ENCODE measurements at places on chromosomes 11 and 22.

DNA sequence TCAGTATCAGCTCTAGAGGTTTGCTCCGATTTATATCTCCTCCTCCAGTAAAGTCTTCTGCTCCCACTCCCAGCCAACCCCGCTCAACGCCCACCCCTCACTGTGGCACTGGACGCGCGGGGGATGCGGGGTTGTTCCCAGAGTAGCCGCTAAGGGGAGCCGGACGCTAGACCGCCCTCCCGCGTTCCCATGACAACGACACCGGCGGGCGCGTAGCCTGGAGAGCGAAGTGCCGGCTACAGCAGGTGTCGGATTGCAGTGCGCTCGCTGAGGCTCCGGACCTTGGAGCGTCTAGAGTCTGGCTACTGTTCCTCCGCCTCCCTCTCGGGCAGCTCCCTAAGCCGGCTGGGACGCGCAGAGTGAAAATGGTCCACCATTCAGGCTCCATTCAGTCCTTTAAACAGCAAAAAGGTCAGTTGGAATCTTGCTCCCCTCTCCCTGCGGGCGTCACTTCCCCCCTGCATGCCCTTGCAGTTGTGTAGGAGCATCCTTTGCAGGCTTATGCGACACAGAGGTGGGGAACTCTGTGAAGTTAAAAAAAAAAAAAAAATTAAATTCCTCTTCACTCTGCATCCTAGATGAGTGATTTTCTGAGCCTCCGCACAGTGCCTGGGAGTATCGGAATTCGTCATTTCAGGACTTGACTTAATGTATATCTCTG lies at the start of gene ANO3:
ANO3 (plus strand) TSS at position 220 of the 661 bp plus-strand sequence; CDS start at position 366, 146 bp downstream.
- no peak for DNase-seq

DNA sequence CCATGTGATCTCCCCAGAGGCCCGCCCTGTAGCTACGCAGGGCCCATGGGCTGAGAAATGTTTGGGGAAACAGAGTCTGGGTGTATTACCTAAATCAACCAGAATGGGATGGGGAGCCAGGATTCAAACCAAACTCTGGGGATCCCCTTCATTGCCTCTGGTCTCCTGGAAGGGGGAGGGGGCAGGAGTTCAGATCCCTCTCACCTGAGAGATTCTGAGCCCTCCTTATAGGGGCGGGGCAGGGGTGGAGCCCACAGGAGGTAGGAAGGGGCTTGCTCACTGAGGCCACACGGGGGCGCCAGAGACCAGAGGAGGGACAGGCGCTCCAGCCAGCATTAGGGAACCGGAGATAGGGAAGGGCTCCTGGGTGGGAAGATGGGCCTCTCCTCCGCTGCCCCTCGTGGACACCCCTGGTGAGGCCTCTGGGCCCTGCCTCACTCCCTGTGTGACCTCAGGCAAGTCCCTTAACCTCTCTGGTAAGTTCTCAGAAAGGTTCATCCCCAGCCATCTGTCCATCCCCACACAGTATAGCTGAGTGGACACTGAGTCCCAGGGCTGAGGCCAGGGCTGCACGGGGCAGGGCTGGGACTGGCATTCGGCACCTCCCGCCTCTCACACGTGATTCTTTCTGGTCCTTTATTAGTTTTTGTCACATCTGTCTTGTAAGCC lies 2.7 kb upstream of the CDC42BPG start:
- DNase-seq, result peak; percentile 97

DNA sequence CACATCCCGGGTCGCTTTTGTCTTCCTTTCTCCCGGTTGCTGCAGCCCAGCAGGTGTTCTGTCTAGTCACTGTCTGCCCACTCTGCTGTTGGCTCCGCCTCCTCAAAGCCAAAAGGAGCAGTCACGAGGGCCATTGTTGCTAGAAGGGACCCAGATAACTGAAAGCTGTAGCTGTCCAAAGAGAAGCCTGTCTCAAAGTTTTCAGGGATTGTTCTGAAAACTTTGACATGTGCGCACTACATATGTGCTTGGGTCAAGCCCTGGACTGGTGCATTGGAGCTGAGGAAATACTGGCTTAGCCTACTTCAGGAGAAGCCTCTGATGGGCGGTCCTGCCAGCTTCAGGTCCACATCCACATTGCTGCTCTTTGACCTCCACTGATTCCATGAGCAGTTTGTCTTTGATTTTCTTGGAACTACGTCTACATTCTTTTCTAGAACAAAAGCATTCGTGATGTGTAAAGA lies 8.8 kb upstream of the OR2AT4 start:
- peak; percentile 95 for DNase-seq

DNA sequence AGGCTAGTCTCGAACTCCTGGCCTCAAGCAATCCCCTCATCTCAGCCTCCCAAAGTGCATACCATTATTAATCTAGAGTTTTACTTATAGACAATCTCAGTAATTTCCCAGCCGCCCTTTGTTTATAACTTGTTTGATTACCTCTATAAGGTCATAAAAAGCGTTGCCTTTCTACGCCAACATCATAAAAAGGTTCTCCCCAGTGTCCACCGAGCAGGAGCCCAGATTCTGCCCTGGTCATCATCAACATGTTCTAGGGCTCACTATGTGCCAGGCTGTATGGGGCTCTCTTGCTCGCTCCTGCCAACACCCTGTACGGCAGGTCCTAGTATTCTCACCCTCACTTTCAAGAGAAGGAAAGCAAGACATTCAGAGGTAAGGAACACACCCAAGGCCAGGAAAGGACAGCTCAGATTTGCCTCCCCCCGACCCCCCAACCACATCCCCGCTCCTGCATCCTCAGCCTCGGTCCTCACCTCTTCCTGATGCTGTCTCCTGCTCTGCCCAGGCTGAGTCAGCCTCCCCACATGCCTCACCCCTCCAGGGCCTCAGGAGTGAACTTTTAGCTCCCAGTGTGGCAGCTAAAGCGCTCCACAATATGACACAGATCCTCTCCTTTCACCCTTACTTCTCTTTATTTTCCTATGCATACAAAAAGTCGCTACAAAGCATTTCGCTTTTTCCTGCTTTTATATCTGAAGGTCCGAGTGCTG lies 14.3 kb downstream of the ARFGAP3 start:
- DNase-seq, result no peak

GRCh38 chr11:91244912-91245311 lies 979.7 kb upstream of the FAT3 start:
- DNase-seq, result no peak

DNA sequence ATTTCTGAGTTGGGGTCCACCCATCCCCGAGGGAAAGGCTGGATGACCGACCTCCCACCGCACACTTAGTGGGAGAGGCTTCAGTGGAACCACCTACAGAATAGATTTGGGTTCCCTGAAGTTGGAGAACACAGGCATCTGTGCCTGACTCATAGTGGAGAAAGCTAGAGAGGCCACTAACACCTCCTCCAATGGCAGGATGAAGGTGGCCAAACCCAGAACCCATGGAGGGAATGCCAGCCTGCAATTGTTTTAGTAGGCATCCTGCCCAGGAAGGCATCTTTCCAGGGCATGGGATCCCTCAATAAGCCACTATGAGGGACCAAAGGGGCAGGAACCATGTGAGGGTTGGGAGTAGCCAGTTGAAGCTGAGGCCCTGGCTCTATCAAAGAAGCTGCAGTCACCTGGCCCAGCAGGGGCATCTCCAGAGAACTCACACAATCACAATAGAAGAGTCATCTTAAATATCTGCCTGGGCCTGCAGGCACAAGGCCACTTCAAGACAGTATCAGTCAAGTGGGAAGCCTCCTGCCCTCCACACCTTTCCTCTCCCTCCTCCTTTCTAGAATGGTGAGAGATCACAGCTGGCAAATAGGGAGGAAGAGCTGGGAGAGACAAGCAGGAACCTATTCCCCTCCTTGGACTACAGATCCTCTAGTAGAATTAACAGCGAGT lies 124.1 kb upstream of the CSNK2A3 start:
- no peak for DNase-seq

DNA sequence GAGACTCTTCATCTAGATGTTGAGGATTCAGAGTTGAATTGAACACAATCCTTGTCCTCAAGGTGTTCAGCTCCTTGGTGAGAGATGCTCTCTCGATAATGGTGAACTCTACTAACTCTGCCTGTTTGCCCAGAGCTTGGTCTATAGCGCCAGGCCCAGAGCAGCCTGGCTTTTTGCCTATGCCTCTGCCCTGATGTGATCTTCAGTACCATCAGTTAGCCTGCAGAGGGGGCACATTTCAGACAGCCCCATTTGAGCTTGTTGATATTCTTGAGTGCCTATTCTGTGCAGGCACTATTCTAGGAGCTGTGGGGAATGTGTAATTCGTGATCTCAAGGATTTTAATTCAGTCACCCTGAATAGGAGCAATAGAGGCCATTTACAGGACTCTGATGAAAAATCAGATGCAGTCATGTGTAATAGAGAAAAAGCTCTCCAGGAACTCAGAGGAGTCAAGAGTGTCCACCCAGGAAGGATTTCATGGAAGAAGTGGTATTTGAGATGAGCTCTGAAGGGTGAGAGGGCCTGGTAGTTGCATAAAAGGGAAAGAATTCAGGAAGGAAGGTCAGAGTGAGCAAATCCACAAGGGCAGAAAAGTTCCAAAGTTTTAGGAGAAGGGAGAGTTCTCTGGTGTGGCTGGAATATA lies 19.3 kb downstream of the GTPBP1 start:
- peak; percentile 37 for DNase-seq

GRCh38 chr11:36162883-36163434 lies 126.3 kb downstream of the COMMD9 start:
- DNase-seq, result no peak

GRCh38 chr22:19786264-19786585 lies 25.6 kb downstream of the TBX1 start:
- DNase-seq, result no peak

DNA sequence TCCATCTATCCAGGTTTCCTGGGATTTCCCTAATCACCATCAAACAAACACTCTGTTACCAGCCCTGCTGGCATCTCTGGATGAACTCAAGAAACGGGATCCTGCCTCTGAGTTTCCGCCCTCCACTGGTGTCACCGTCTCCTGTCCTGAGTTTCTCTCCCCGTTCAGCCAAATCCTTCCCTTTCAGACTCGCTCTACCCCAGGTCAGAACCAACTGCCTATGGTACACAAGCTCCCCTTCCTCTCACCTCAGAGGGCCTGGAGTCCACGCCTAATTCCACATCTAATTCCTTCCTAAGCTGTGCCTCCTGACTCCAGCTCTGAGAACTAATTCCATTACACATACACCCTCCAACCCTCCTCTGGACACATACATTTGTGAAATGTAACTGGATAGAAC lies 96.1 kb downstream of the SHANK2 start:
- no peak for DNase-seq

GRCh38 chr11:58494101-58494500 lies 13.8 kb downstream of the OR5B21 start:
- DNase-seq, result peak; percentile 6

DNA sequence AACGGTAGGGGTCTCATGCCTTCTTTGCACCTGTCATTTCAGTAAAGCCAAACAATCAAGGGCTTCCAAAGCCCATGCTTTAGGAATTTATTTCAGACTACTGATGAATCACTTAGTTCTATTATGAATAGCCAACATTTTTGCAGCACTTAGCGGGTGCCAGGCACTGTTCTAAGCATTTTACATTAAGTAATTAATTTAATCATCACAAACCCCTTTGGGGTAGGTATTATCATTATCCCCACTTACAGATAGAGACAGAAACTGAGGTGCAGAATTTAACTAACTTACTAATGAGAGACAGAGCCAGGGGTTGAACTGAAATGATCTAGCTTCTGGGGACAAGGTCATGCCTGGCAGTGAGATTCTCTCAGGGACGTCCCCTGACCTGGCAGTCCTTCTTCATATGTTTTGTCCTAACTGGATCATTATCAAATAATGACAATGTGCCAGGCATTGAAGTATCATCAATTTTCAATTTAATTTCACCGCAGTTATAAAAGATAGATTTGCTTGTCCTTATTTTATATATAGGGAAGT lies 31.7 kb upstream of the NAV2 start:
- DNase-seq, result no peak

DNA sequence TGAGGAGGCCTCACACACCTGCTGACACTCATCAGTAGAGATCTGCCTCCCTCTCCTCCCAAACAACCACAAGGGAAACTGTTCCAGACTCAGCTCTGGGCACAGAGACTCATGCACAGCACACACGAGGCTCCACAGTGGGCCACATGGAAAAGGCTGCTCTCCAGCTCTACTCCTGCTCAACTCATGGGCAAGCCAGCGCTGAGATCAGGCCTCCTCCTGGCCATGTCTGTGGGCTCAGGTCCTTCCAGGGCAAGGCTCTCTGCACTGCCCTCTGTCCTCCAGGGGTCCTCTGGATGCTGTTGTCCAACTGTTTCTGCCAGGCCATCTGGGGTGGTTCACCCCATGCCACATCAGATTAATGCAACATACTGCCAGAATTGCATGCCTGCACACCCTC lies 46.0 kb downstream of the PLEKHA7 start:
- DNase-seq, result no peak

- DNase-seq, result no peak
These were observed 79.1 kb downstream of the SERGEF start for GRCh38 chr11:17933708-17934107.

- no peak for DNase-seq
These were observed 56.4 kb upstream of the FSHB start for GRCh38 chr11:30174265-30175020.

DNA sequence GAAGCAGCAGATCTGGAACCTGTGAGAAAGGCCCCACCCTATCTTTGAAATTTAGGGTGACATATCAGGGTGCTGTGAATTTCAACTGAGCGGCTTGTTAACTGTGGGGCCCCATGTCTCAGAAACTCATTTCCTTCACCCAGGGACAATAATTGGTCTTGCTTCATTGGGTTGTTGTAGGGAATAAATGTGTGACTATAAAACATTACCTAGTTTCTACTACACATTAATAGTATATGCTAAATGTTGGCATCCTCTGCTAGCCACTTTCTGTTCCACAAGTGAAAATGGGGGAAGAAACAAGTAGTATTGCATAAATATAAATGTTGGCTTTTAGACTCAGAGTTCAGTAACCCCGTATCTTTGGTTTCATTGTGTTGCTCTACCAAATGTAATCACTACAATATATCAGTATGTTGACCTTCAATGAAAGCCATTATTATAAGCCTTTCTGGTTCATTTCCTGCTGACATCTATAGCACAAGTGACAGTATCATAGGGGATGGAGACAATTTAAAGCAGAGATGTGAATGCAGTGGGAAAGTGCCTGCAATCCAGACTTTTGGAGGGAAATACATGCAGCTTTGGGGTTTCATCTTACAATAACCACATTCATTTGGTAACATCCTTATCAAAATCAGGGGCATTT lies 905.5 kb upstream of the RAG2 start:
- no peak for DNase-seq

DNA sequence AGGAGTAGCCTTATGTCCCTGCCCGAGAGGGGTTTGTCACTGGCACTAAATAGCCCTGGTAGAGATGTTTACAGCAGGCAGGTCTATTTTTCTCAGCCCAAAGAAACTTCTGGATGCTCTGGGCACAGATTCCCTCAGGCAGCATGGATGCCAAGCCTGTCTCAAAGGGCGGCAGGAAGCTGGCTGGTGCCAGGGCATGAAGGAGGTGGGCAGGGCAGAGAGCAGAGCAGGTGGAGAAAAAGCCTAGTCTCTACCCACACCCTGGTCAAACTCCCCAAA lies 4.1 kb upstream of the GAS2L1 start:
- no peak for DNase-seq

DNA sequence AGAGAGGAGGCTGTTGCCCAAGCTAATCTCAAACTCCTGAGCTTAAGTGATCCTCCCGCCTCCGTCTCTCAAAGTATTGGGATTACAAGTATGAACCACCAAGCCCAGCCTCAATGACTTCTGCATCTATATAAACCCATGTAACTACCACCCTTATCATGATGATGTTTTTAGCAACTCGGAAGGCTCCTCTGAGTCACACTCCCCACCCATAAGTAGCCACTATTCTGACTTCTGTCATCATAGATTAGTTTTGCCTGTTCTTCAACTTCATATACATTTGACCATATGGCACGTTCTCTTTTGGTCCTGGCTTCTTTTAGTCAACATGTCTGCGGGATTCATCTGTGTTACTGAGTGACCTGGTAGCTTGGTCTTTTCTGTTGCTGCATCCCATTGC lies 6.4 kb upstream of the FOSL1 start:
- DNase-seq, result peak; percentile 70

All from OCI-M1 (cell line).